ENCODE measurements at places on chromosomes 5 and 9.

DNA sequence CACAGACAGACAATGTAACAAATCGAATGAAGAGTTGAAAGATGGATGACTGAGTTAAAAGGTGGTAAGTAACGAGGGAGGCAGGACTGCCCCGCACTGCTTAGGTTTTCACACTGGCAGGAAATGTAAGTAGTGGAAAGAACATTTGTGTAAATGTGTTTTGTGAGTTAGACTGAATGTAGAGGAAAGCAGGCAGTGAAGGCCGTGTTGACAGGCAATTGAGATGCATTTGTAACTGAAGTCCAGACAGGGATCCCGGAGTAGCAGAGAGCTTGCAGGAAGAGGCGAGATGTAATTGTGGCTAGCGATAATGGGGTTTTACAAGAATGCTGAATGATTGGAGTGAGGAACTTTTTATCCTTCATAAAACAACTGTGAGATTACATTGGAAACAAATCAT lies 20.0 kb upstream of the SH3PXD2B start:
- DNase-seq = no peak

DNA sequence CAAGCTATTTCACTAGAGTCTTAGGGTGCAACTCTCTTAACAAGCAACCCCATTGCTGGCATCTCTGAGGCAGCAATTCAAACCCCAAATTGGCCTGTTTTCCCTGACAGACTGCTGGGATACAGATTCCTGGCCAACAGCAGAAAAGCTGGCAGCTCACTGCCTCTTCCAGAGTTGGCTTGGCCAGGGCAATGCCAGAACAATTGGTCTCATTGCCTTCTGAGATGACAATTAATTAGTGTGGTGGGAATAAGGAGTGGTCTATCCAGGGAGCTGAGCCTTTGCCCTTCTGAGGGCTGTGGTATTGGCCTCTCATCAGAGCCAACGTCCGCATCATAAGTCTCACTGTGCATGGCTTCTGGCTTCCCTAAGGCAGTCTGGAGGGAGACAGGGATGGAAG lies 183.2 kb downstream of the GNAQ start:
- no peak for DNase-seq

- DNase-seq = peak; percentile 24
These were observed 13.1 kb upstream of the SLC12A7 start for GRCh38 chr5:1125030-1125357.

DNA sequence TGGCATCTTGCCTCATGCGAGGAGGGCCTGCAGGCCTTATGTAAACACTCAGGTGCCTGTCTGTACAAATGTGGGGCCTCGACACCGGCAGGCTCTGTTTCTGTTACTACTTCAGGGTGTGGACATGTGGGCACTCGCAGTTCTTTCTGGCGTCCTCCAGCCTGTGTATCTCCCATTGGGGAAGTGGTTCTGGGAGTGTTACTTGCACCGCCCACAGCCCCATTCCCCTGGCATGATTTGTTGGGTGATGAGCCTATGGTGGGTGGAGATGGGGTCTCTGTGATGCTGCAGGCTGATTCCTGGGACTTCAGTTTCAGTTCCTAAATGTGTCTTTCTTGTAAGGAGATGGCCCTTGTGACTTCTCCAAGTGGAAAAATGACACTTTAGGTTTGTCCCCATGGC lies 82.1 kb upstream of the PITX1 start:
- no peak for DNase-seq

- DNase-seq = peak; percentile 34
These were observed 577 bp downstream of the AP3S1 start for GRCh38 chr5:115842089-115842935.
